NCI-H187 treated with DMSO at 0.1 percent for 48 hours (cell line): ENCODE measurements at places on chromosomes 5 and 9.

- no peak for DNase-seq
Observed at GRCh38 chr5:1124205-1125029, 12.6 kb upstream of the SLC12A7 start.

DNA sequence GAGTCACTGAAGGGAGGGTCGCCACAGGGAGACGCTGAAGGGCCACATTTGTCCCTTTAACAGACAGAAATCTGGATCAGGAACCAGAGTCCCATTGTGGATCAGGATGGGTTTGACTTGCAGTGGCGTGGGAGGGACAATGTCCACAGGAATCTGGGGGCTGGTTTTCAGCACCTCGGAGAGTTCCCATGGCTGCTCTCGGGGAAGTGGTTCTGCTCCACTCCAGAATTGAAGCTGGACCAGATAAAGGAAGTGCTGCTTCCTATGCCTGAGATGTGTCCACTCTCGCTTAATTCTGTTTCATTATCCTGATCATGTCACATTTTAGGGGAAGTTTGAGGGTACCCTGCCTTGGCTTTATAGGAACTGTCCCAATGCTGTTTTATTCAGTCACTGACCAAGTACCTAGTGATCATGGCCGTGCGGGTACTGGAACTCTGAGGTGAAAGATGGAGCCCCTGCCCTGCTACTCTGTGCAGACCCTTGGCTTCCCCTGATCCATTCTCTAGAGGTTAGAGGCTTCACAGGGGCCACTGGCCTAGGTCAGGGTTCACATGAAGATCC lies 28.7 kb downstream of the ENHO start:
- no peak for DNase-seq

DNA sequence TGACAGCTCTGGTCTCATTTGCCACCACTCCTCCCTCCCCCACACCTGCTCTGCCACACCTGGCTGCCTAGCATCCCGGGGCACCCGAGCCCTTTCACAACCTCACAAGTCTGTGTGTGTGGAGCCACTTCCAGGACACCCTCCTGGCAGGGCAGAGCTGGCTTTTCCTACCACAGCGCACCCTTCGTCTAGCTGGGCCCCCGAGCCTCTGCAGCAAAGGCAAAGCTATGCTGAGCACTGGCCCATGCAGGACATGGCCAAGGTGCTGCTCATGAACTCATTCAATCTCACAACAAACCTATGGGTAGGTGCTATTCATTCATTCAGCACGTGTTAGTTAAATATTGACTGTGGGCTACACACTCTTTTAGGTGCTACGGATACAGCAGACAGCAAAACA lies 43.4 kb downstream of the DUSP1 start:
- DNase-seq: no peak

DNA sequence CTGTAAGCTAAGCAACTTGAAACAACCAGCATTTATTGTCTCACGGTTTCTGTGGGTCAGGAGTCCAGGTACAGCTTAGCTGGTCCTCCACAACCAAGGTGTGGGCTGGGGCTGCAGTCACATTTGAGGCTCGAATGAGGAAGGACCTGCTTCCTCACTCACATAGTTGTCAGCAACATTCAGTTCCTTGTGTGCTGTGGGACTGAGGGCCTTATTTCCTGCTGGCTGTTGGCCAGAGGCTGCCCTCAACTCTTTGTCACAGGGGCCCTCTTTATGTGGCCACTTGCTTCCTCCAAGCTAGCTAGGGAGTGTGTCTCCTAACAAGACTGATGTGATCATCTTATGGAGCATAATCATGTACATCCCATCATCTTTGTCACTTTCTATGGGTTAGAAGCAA lies 29.2 kb upstream of the SEMA4D start:
- DNase-seq: no peak
